Progenitor cell of endocrine pancreas (in vitro differentiated cells): ENCODE measurements at places on chromosomes 6 and 20. TPM values are rescaled to one million over a fixed set of nuclear protein-coding genes. Genes with fewer than 3 reads are reported as not detected.

The KIAA0408 gene
- total RNA-seq = 0.91 and 1.4 TPM in 2 replicates

The ARMH2 gene
- total RNA-seq = not detected in 2 replicates

The ATRN gene
- 54.5 and 55.2 TPM in 2 replicates for total RNA-seq

The ZC3H12D gene
- 0.48 and 0.71 TPM in 2 replicates for total RNA-seq

The TEAD3 gene
- total RNA-seq = 42.5 and 43.4 TPM in 2 replicates

DNA sequence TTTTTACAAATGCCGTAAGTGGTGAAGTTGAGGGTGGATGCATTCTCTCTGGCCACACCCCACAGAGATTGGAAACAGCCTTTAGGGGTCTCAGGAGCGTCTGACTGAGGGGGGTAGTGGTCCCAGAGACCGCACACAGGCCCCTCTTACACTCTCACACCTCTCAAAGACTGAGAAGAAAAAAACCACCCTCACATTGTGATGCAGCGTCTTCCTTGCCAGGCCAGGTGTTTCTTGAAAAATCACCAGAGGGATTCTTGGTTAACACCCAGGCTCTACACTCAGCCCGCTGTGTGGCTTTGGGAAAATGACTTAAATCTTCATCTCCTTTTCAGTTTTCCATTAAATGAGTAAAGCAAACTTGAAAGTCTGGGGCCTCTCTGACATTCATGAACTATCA is 115.8 kb upstream of the SPTLC3 start:
- DNase-seq = no peak

GRCh38 chr6:108541843-108542759 is 18.6 kb upstream of the FOXO3 start:
- peak; percentile 56 for DNase-seq

GRCh38 chr20:36886859-36887751 is 11.2 kb downstream of the TLDC2 start:
- peak; percentile 89 for DNase-seq
